ENCODE measurements at places on chromosomes 2 and 18. TPM values are rescaled to one million over a fixed set of nuclear protein-coding genes. Genes with fewer than 3 reads are reported as not detected.

DNA sequence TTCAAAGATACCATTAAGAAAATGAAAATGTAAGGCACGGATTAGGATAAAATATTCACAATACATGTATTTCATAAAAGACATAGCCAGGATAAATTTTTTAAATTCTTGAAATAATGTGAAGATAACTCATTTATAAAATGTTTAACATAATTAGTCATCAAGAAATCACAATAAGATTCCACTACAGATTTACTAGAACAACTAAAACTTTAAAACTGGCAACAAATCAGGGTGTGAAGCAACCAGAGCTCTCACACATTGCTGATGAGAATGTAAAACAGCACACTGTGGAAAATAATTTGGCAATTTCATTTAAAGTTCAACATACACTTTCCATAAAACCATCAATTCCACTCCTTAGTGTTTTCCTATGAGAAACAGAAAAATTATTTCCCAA is 89.6 kb upstream of the UBE2E3 start:
- H3K27ac ChIP-seq, result no peak overlapping the region
- H3K27me3 ChIP-seq, result no peaks in the 10 kb centered on the region
- no peaks in the 10 kb centered on the region for H3K4me1 ChIP-seq
- H3K4me3 ChIP-seq, result no peak overlapping the region

DNA sequence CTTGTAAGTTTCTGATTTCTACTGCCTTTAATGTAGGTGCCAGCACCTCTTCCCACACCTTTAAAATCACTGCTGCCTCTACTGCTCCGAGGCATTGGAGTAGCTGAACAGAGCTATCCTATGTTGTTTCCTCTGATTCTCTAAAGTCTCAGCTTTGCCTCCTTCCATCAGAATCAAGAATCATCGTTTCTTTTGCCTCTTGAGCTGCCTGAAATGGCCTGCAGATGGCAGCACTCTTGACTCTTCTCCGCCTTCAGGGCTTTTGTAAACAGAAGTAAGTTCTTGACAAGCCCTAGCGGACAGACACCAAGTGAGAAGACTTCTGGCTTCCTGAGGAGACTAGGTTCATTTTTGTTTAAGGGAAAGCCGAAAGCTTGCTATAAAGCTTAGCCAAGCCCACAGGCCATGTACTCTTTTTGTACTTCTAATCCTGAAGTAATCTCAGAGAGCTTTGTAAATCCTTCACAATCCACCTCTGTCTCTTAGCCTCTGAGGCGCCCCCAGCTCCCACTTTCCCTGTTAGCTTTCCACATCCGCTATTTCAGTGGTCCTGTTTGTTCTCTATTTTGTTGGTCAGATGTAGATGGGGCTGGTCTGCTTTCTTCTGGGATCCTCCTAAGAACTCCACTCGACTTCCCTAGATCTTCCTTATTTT is 48.4 kb downstream of the GTF3C3 start:
- H3K36me3 ChIP-seq, result no peaks in the 10 kb centered on the region
- no peak overlapping the region for H3K27ac ChIP-seq
- peak; percentile 60 for DNase-seq
- no peak overlapping the region for H3K4me3 ChIP-seq
- H3K4me1 ChIP-seq, result no peaks in the 10 kb centered on the region

DNA sequence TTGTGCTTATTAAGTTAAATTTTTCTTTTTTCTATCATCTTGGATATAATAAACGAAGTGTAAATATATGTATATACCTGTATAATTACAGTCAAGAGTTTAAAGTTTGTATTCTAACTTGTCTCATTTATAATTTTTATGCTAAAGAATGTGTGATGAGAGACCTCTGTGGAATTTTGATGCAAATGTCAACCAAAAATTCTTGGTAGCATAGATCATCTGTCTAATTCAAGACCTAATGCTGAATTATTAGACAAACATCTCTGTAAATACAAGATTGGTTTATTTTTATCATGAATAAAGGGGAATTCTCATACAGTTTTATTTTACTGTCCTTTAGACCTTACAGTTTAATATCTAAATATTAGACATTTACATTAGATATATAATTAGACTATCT is 149.2 kb upstream of the VWC2L start:
- H3K4me3 ChIP-seq, result no peak overlapping the region
- no peaks in the 10 kb centered on the region for H3K4me1 ChIP-seq
- no peak for DNase-seq
- no peaks in the 10 kb centered on the region for H3K27me3 ChIP-seq
- no peaks in the 10 kb centered on the region for H3K36me3 ChIP-seq
- H3K27ac ChIP-seq, result no peak overlapping the region

GRCh38 chr2:138271467-138271866 is 230.1 kb upstream of the SPOPL start:
- no peak overlapping the region for H3K27ac ChIP-seq
- peaks cover 9% of the 10 kb centered on the region for H3K4me1 ChIP-seq

DNA sequence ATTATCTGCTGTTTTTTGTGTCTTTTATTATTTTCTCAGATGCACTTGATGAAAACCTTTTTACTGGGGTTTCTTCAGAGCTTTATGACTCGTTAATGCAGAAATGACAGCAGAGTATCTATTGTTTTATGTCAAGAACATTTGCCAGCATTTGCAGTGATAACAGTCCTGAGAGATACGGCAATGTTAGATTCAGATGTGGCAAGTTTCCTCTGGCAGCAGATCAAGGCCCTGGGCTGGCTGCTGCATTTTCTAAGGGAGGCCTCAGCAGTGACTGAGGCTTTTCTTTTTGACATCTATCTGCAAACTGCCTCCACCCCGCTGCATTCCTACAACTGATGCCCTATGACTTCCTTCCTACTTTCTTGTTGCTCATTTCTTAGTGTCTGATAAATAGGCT is 40.2 kb downstream of the EFEMP1 start:
- no peaks in the 10 kb centered on the region for H3K27me3 ChIP-seq
- H3K27ac ChIP-seq, result no peak overlapping the region
- H3K4me3 ChIP-seq, result no peak overlapping the region
- H3K36me3 ChIP-seq, result no peaks in the 10 kb centered on the region

DNA sequence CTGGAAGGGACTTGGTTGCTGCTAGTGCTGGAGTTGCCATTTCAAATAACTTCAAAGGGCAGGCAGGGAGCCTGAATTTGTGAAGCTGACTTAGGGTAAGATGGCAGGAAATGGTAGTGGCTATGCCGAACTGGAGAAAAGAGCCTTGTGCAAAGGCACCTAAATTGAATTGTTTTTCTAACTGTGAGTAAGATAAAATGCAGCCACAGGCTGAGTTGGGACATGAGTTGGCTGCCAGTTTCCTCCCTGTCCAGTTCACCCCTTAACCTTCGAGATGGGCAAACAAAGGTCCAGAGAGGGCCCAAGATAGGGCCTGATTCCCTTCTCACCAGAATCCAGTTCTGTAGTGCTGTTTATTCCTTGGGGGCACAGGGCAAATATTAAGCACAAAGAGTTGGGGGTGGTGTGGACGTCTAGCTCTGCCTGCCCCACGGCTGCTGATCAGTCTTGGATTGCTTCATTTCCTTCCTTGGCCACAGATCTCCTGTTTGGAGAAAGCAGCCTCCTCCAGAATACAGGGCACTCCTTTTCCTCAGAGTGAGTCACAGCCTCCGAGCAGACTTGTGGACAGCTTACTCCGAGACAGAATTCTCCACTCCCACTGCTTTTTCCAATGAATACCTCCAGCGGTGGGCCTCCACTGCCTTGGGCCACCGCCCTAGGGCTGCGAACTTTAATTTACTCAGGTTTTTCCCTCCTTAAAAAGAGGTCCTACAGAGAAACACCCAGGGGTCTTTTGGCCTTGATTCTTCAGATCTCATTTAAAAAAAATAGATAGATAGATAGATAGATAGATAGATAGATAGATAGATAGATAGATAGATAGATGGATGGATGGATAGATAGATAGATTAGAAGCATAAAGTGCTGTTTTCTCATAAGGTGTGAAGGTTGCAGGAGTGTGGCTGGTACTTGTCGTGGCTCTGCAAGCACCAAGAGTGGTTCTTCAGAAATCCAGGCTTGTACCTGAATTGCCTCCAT is 18.4 kb upstream of the SLC20A1 start:
- H3K27me3 ChIP-seq, result no peaks in the 10 kb centered on the region
- DNase-seq, result peak; percentile 43
- H3K36me3 ChIP-seq, result no peaks in the 10 kb centered on the region
- no peaks in the 10 kb centered on the region for H3K4me1 ChIP-seq

GRCh38 chr2:36449943-36450392 is 94.4 kb downstream of the CRIM1 start:
- no peaks in the 10 kb centered on the region for H3K27me3 ChIP-seq
- no peak overlapping the region for H3K4me3 ChIP-seq
- no peaks in the 10 kb centered on the region for H3K36me3 ChIP-seq
- DNase-seq, result no peak
- no peak overlapping the region for H3K27ac ChIP-seq

DNA sequence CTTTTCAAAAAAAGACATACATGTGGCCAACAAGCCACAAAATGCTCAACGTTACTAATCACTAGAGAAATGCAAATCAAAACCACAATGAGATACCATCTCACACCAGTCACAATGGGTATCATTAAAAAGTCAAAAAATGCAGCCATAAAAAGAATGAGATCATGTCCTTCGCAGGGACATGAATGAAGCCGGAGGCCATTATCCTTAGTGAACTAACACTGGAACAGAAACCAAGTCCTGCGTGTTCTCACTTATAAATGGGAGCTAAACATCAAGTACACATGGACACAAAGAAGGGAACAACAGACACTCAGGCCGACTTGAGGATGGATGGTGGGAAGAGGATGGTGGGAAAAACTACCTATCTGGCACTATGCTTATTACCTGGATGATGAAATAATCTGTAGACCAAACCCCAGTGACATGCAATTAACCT is 17.8 kb upstream of the ATL2 start:
- H3K27ac ChIP-seq, result no peak overlapping the region
- no peak for DNase-seq
- H3K27me3 ChIP-seq, result no peaks in the 10 kb centered on the region

DNA sequence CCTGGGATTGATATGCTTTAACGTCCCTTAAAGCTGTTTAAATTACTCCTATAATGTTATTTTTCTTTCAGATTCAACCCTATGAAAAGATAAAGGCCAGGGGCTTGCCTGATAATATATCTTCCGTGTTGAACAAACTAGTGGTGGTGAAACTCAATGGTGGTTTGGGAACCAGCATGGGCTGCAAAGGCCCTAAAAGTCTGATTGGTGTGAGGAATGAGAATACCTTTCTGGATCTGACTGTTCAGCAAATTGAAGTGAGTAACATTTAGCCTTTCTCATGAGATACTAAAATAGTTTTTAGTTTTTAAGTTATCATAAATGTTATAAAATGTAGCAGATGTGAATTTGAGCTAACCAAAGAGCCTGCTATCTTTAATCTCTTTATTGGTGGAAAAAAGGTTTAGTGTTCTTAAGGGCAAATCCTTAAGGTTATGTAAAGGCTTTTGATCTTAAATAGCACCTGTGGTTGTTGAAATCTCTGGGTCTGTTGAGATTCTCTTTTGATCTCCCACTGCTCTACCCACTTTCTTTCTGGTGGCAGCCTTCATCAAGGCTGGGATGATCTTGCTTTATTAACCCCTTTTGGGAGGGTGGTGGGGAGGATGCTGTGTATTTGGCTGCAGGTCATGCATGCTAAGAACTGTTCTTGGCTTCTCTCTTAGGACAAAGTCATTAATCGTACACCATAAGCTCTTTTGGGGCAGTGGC is 40.9 kb downstream of the UGP2 start:
- no peak for DNase-seq
- no peak overlapping the region for H3K4me3 ChIP-seq
- H3K27me3 ChIP-seq, result no peaks in the 10 kb centered on the region

DNA sequence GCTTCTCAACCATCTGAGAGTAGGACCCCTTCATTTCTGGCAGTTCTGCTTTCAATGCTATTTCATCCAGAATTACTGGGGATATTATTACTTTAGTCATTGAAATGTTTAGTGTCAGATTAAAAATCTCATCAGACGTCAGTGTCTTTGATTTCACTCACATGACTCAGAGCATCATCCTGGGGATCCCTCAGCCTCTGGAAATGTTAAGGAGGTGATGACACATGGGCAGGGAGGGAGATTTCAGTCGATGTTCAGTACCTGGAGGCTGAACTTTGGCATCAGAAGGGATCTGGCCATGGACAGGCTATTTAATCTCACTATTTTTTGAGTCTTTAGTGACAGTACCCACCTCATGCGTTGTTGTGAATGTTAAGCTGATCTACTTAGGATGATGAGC is 39.1 kb downstream of the OSBPL6 start:
- DNase-seq, result no peak
- no peak overlapping the region for H3K27ac ChIP-seq
- no peaks in the 10 kb centered on the region for H3K27me3 ChIP-seq

DNA sequence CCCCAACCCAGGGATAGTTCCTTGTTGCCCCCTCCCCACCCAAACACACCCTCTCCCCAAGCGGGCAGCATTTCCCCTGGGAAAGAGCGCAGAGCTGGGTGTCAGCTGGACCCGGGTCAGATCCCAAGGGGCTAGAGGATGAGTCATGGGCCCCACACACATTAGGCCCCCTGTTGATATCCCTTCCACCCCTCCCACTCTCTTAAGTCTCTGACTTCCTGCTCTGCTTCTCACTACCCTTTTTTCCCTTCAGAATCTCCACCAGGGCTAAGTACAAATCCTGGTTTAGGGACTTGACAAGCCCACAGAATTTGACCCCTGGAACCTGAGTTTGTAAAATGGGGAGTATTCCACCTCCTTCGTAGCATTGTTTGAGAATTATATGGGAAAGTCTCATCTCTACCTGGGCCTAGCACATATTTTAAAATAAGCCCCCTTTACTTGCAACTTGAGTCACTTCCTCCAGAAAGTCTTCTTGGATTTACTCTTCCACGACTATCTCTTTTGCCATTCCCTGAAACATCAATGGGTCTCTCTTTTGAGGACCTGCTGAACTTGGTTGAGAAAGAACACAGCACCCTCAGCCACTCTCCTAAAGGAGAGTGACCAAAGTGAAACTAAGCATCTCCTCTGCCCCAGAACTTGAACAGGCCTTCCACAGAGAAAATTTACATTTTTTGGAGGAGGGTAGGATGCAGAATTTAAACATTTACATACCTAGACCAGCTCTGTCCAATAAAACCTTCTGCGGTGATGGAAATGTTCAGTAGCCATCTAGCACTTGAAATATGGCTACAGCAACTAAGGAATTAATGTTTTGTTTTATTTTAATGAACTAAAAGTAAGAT is 4.7 kb downstream of the RTKN start:
- no peak overlapping the region for H3K4me3 ChIP-seq
- H3K4me1 ChIP-seq, result peaks cover 7% of the 10 kb centered on the region
- H3K36me3 ChIP-seq, result no peaks in the 10 kb centered on the region
- H3K27me3 ChIP-seq, result no peaks in the 10 kb centered on the region
- DNase-seq, result no peak

DNA sequence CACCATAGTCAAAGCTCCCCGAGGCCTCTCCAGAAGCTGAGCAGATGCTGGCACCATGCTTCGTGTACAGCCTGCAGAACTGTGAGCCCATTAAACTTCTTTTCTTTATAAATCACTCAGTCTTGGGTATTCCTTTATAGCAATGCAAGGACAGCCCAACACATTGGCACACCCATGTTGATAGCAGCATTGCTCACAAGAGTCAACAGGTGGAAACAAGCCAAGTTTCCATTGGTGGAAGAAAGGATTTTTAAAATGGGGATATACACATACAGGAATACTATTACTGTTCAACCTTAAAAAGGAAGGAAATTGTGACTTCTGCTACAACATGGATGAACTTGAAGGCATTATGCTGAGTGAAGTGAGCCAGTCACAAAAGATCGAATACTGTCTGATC is 186.8 kb upstream of the RAB12 start:
- DNase-seq, result no peak
- no peaks in the 10 kb centered on the region for H3K36me3 ChIP-seq
- no peaks in the 10 kb centered on the region for H3K27me3 ChIP-seq
- H3K4me1 ChIP-seq, result no peaks in the 10 kb centered on the region
- no peak overlapping the region for H3K27ac ChIP-seq

CCBE1 gene
- polyA plus RNA-seq, result 44.9 TPM

PIKFYVE gene
- polyA plus RNA-seq, result 6.9 TPM

TTN gene
- 0.17 TPM for polyA plus RNA-seq

RAB6D gene
- polyA plus RNA-seq, result not detected

CTNNA2 gene
- 0.39 TPM for polyA plus RNA-seq

NEU4 gene
- polyA plus RNA-seq, result 0.23 TPM

Measured in ovary (tissue), 10 donors.